ENCODE measurements at places on chromosomes 6 and 20.

- no peak for DNase-seq
Measured at GRCh38 chr20:46592580-46593362, 42.3 kb upstream of the OCSTAMP start.

DNA sequence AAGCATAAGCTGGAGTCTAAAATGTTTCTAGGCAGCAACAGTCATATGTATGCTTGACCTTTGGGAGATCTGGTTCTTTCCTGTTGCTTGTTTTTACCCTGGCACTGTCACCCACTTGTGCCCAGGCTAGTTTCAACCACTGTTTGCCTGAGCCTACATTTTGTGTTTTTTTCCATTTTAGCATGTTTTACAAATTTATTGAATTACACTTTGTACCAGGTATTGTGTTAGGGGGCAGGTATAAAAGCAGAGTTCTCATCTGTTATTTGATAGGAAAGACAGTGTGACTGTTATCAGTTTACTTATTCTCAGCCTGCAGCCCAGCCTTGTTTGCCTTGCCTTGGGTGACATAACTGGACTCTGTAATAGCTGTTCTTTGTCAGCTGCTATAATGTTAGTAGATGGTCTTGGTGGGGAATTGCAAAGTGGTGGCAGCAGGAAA lies 147.0 kb downstream of the CDKAL1 start:
- DNase-seq = no peak

GRCh38 chr6:134982161-134982560 lies 32.3 kb upstream of the ALDH8A1 start:
- DNase-seq = no peak

DNA sequence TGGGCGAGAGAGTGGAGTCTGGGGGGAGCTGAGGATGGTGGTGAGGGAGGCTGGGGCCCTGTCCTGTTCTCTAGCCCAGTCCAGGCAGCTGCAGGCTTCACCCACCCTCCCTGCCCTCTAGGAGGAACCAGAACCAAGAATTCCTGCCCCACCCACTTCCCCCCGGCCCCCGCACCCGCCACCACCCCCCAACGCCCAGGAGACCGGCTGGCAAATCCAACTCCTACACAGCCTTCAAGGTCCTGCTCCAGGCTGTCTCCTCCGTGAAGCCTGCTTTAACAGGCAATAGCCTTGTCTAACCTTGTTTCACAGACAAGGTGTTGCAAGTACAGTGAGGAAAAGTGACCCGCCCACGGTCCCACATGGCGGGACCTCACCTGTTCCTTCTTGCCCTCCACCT lies 2.4 kb downstream of the SPDEF start:
- no peak for DNase-seq

GRCh38 chr20:57897156-57897874 lies 187.5 kb upstream of the PMEPA1 start:
- no peak for DNase-seq

DNA sequence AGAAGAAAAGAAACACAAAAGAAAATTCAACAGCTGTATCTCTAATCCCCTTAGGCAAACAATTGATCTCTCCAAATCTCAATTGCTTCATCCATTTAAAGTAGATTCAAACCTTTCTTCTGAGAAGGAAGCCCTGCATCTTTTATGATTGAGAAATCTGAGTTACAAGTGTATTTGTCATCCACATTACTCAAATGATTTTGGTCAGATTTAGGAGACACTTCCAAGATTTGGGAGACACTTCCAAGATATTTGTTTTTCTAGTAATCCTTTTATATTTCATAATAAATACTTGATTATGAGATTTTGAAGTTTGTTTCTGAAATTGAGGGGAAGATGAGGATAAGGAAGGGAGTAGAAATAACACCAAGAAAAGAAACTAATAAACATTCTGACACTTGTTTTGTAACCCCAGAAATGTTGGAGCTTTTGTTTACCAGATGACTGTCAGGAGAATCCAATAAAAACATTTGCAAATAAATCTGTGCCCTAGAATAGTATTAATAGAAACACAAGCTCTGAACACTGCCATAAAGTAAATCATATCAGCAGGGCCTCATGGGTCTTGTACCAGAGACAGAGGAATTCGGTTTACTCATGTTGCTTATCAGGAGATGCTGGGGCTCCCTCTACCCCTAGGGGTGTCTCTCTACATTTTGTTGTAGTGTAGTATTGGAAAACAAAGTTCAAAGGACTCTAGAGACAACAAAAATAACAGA lies 314.3 kb upstream of the NT5E start:
- DNase-seq = no peak
